ENCODE measurements at places on chromosomes 6 and 20.

GRCh38 chr20:57013741-57014140 lies 252.7 kb downstream of the BMP7 start:
- no peak for DNase-seq
- H3K36me3 ChIP-seq: no peaks in the 10 kb centered on the region
- H3K27ac ChIP-seq: no peak overlapping the region
- no peak overlapping the region for H3K4me3 ChIP-seq

- DNase-seq: no peak
- no peak overlapping the region for H3K27ac ChIP-seq
- H3K36me3 ChIP-seq: no peaks in the 10 kb centered on the region
- no peak overlapping the region for H3K4me3 ChIP-seq
Measured at GRCh38 chr6:39428152-39428551, 105.7 kb upstream of the KCNK16 start.

GRCh38 chr6:19317431-19317986 lies 519.7 kb upstream of the ID4 start:
- DNase-seq: no peak
- H3K4me3 ChIP-seq: no peak overlapping the region
- no peaks in the 10 kb centered on the region for H3K36me3 ChIP-seq
- H3K27ac ChIP-seq: no peak overlapping the region
- no peaks in the 10 kb centered on the region for H3K27me3 ChIP-seq

GRCh38 chr20:53576586-53577318 lies 16.9 kb downstream of the ZNF217 start:
- peaks cover 12% of the 10 kb centered on the region for H3K36me3 ChIP-seq
- no peak for DNase-seq
- H3K4me1 ChIP-seq: peaks cover 36% of the 10 kb centered on the region
- H3K4me3 ChIP-seq: no peak overlapping the region
- H3K27ac ChIP-seq: no peak overlapping the region
- no peaks in the 10 kb centered on the region for H3K27me3 ChIP-seq
